ENCODE measurements at places on chromosomes 1 and 21.
A peak's percentile ranks its signal among the peaks of the same experiment; 100 is the strongest.

DNA sequence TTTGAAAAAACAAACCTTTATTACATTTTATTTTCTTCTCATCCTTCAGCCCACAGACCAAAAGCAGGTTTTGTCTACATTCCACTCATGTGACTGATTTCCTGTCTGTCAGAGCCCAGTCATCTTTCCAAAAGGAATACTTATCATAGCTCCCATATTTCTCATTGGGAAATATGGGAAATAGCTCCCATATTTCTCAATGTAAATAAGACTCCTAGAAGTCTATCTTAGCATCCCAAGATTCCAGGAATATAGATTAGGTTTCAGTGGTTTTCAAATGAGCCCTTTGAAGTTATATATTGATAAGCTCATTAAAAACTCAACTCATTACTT is 19.1 kb upstream of the NRDC start:
- no peak for DNase-seq

DNA sequence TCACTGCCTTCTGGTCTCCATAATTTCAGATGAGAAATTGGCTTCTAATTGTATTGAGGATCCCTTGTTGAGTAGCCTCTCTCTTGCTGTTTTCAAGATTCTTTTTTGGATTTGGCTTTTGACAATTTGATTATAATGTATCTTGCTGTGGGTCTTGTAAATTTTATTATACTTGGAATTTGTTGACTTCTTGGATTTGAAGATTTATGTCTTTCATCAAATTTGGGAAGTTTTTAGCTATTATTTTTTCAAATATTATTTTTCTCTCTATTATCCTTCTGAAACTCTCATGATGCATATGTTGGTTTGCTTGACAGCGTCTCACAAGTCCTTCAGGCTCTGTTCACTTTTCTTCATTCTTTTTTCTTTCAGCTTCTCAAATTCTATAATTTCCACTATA is 126.1 kb downstream of the C1orf94 start:
- no peak for DNase-seq

- DNase-seq = no peak
Observed at GRCh38 chr21:34808569-34809204, 139.9 kb downstream of the CLIC6 start.

DNA sequence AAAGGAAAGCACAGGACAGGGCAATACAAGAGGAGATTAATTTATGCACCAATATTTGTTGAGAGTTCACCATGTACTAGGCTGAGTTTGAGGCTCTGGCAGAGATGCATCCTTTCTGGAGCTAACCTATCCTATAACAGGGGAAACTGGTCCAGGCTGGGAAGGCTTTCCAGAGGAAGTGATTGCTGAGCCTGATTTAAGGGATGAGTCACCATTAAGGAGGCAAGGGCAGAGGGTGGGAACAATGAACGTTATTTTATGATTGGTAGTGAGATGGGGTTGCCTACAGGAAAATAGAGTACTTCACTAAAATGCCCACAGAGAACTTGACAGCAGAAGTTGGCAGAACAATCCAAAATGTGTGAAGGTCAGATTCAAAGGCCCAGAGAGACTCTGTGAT is 141.4 kb downstream of the PLPP3 start:
- DNase-seq = no peak

- DNase-seq = no peak
Observed at GRCh38 chr21:34534522-34534921, 22.5 kb upstream of the KCNE1 start.

DNA sequence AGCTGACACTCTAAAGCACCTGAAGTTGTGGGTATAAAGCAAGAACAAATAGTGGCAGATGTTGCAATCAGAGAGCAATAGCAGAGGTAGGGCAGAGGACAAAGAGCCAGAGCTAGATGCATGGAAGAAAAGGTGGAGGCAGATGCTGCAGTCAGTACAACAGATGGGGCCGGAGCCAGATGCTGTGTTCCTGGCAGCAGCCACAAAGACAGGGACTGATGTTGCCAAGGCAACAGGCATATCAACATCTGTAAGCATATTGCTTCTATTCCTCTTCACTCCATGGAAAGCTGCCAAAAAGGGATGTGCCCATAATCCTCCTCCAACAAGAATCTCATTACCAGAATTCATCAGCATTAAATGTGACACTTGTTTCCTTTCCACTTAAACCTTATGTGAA is 108.0 kb downstream of the TNNI3K start:
- DNase-seq = peak; percentile 98

GRCh38 chr1:20074055-20074724 is 4.2 kb downstream of the PLA2G5 start:
- DNase-seq = no peak
